ENCODE measurements at places on chromosomes 3 and 15.

GRCh38 chr3:113498221-113499005 lies 16.5 kb downstream of the SPICE1 start:
- DNase-seq = no peak

DNA sequence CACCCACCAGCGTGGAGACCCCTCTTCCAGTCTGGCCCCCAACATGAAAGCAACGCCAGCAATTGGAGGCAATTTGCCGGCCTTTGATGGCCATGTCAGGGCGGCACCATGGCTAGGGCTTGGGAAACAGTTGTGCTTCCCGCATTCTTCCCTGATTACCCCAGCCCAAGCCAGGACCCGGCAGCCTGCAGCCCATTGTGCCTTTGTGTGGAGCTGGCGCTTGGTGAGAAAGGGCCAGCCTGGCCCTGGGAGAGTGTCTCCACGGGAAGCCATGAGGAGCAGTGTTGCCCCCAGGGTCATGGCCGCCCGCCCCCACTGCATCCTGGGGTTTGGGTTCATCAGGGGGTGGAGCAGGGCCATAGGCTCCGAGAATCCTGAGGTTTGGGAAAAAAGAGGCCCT lies 66.0 kb downstream of the DNAJB8 start:
- DNase-seq = no peak

- DNase-seq = no peak
These were observed 26.3 kb downstream of the DNASE1L3 start for GRCh38 chr3:58184309-58184981.

DNA sequence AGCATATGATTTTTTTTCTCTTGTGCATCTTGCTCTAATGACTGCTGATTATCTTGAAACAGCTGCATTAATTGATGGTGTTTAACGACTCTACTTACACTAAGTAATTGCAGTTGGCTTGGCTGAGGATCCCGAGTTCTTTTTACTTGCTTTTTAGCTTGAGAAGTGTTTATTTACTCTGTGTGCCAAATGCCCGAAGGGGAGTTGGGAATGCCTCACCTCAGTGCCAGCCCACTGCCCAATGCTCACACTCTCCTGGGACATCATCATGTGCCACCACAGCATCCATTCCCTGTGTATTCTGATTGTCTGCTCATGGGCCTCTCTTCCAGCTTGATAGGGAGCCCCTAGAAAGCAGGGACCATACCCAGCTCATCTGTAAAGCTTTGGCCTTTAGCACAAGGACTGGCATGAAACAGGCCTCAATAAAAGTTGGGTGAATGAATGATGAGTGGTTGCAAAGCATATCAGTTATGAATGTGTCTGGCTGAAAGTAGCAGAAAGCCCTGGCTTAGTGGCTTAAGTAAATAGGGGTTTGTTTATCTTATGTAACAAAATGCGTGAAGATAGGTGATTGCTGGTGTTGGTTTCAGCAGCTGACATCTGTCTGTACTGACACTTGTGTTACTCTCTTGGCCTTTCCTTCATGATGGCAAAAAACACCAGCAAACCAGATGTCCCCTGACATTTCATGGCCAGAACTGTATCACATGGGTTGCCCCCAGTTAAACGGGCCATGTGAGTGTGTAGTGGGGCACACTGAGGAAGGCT lies 8.1 kb downstream of the PXYLP1 start:
- DNase-seq = no peak

Measured in erythroblast (primary cell).